ENCODE measurements at places on chromosomes 13 and 19.
A peak's percentile ranks its signal among the peaks of the same experiment; 100 is the strongest.

GRCh38 chr19:814152-815078 is 7.3 kb downstream of the PLPPR3 start:
- no peak for DNase-seq

DNA sequence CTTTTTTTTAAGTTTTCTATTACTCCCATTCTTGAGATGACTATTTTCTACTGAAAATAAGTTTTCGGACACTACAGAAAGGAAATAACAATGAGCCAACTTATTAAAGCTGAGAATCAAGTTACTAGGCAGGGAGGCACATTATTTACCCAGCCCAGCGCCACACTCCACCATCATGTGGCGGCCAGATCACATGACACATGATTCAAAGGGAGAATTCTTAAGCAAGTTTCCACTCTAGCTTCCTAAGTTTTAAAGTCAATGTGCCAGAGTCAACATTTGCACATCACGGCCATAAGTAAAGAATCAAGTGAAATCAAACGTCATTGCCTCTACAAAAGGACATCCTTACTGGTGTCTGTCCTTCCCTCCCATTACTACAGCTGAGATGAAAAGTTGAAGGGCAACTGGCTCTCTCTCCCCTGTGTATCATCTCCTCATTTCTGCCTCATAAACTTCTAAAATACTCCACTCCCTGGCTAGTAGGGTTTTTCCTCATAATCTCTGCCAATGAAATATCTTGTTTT is 81.7 kb downstream of the KLF12 start:
- DNase-seq: no peak

- no peak for DNase-seq
Measured at GRCh38 chr19:50928831-50929230, 17.6 kb upstream of the KLK4 start.

DNA sequence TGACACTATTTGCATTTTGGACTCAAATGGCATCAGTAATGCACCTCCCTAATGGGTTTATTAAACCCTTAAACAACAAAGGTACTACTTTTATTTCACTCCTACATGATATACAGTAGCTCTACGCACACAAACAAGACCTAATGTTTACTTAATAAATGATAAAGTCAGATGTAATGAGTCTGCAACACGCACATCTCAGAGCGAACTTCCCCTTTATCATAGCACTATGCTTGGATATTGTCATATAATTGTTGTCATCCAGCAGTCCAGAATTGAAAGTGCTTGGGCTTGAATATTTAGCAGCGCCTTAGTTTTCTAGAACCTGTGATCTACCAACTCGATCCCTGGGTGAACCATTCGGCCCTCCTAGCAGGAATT is 772 bp downstream of the PARP4 start:
- no peak for DNase-seq

DNA sequence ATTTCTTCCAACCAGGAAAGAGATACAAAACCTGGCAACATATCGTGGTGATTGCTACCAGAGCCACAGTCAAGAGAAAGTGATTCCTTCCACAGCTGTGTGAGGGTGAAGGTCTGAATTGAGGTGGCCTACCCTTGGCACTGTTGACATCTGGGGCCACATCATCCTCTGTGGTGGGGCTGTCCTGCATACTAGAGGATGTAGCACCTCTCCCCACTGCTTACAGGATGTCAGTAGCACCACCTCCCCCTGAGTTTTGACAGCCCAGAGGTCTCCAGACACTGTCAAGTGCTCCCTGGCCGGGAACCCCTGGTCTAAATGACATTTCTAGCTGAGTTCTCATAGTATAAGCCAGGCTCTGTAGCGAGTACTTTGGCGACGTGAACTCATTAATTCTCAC is 15.5 kb downstream of the PTGER1 start:
- DNase-seq: no peak

- no peak for DNase-seq
Measured at GRCh38 chr13:73608157-73608516, 526.1 kb downstream of the KLF12 start.

- DNase-seq: no peak
Measured at GRCh38 chr13:79905018-79905417, 424.1 kb downstream of the NDFIP2 start.

DNA sequence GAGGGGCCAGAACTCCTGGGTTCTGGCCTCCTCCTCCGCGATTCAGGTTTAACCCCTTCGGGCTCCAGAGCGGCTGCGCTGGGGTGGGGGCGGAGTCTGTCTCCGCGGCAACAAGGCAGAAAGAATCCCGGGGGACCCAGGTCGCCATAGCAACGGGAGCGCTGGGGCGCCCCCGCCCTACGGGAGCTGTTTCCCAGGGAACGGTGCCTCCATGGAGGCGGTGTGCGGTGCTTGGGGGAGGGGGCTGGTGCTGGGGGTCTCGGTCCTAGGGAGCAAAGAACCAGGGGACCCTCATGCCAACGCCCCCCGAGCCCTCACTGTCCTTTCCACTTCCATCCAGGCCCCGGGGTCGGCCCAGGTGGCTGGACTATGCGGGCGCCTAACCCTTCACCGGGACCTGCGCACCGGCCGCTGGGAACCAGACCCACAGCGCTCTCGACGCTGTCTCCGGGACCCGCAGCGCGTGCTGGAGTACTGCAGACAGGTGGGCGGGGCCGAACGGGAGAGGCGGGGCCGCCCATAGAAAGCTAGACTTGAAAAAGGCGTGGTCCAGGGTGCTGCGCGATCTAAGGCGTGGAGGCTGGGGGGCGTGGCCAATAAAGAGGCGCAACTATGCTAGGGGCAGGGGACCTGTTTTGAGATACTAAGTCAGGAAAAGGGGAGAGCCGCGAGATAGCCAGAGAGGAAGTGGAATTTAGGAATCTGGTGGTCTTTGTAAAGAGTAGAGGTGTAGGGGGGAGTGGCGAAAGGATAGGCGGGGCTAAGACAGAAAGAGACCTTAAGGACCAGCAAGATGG is 1.2 kb downstream of the APLP1 start:
- peak; percentile 90 for DNase-seq

GRCh38 chr13:76635232-76636230 is 250.7 kb downstream of the KCTD12 start:
- peak; percentile 24 for DNase-seq

- DNase-seq: no peak
Measured at GRCh38 chr19:49142866-49143335, 12.3 kb downstream of the HRC start.

- DNase-seq: peak; percentile 78
Measured at GRCh38 chr13:107864543-107865317, 350.6 kb downstream of the LIG4 start.

- DNase-seq: no peak
Measured at GRCh38 chr19:48283908-48284307, 14.0 kb downstream of the ZNF114 start.

GRCh38 chr19:12868540-12869112 is 12.6 kb downstream of the DNASE2 start:
- DNase-seq: peak; percentile 10

DNA sequence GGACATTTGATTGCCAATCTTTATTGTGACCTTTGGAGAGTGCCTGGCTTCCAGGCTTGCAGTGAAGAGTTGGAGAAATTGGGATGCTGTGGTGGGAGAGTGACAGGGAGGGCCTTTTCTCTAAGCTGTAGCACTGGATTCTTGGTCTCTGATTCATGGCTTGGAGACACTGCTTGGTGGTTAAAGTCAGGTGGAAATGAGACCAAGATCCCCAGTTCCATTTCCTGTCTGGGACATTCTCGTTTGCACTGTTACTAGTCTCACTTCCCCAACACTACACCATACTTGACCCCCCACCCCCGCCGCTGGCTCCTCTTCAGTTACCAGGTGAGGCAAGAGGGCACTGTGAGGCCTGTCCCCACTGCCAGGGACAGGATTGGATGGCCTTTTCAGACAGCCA is 2.9 kb downstream of the SUPT5H start:
- DNase-seq: no peak

DNA sequence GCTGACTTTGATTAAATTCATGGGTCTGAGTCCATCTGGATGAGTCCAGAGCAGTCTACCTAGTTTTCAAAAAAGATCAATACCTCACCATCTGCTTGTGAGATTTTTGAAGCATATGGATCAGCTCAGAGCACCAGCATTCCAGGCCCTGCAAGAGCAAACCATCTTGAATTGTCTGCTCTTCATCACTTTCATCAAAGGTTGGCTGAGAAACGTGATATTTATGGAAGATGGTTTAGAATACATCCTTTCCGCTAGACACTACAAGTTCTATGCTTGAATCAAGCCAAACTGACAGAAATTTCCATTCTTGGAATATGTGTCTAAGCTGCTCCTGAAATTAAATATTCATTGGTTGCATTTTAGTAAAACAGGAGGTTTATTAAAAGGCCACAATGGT is 190.3 kb downstream of the KCNRG start:
- DNase-seq: no peak
